ENCODE measurements at places on chromosomes 12 and 14.

DNA sequence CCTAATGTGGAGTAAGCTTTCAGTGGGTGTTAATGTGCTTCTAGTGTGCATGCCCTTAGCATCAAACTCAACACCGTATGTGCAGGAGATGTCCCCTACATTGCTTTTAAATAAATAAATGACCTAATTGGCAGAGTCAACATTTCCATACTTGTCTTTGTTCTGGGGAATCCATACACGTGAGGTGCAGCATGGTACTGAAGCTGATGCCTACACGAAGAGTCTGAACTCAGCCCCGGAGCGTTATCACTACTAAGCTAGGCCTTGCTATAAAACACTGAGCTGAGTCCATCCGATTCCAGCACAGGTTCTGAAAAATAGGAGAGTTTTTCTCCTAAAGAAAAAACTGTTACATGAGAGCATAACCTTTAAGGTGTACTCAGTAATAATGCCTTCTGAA lies 125.0 kb upstream of the DYRK2 start:
- DNase-seq, result no peak

DNA sequence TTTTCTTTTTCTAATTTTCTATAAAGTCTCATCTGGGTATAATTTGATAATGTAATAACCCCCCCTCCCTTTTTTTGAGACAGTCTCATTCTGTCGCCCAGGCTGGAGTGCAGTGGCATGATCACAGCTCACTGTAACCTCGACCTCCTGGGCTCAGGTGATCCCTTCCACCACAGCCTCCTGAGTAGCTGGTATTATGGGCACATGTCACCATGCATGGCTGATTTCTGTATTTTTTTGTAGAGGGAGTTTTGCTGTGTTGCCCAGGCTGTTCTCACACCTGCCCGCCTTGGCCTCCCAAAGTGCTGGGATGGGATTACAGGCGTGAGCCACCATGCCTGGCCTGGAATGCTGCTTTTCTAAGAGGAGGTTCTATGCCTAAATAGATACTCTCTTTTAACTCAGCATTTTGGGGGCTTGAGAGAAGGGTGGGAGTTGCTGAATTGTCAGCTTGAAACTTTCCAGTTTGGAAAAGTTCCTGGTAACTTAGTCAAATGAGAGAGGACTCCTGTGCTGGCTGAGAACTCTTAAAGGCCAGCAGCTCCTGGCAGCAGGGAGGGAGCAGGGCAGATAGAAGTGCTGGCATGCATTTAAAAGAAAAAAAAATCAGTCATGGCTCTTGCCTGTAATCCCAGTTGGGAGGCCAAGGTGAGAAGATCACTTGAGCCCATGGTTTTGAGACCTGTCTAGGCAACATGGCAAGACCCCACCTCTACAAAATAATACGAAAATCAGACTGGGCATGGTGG lies 13.0 kb downstream of the NUDT4 start:
- no peak for DNase-seq

GRCh38 chr12:16513231-16513630 lies 92.7 kb downstream of the LMO3 start:
- no peak for DNase-seq

- no peak for DNase-seq
Observed at GRCh38 chr14:102606296-102606695, 13.8 kb downstream of the RCOR1 start.

Measured in stimulated activated CD4-positive, alpha-beta T cell treated with anti-CD3 and anti-CD28 coated beads, TNF-alpha, amount 100 ng/mL, for 1 hour (primary cell).